Stimulated activated CD4-positive, alpha-beta T cell treated with anti-CD3 and anti-CD28 coated beads, TNF-alpha, amount 100 ng/mL, for 1 hour (primary cell): ENCODE measurements at places on chromosomes 4 and X.

GRCh38 chrX:149572743-149573142 lies 14.5 kb downstream of the MAGEA9B start:
- DNase-seq, result no peak

GRCh38 chr4:120291541-120291940 lies 224.9 kb upstream of the MAD2L1 start:
- no peak for DNase-seq

DNA sequence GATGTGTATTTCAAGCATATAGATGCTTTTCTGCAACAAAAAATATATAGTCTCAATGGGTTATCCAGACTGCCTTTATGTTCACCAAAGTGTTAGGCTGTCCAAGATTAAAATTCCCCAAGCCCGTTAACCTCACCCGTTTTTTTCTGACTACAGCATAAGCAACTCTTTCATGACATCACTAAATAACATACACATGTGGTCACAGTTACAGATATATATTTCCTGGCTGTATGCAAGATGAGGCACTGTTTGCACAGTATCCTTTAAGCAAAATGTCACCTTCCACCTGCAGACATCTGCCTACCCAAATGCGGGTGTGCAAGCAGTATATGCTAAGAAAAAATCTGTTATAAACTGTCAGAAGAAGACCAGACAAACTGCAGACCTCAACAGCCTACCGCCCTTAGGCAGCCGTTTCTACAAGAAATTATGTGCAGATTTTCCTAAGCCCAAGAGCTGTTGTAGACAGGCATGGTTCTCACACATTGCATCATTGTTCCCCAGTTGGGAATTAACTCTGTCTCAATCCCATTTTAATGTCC lies 183.1 kb upstream of the MXRA5 start:
- DNase-seq, result no peak

GRCh38 chr4:74161666-74162450 lies 3.9 kb downstream of the MTHFD2L start:
- no peak for DNase-seq
